ENCODE measurements at places on chromosomes 2 and 18. TPM values are rescaled to one million over a fixed set of nuclear protein-coding genes. Genes with fewer than 3 reads are reported as not detected.

DNA sequence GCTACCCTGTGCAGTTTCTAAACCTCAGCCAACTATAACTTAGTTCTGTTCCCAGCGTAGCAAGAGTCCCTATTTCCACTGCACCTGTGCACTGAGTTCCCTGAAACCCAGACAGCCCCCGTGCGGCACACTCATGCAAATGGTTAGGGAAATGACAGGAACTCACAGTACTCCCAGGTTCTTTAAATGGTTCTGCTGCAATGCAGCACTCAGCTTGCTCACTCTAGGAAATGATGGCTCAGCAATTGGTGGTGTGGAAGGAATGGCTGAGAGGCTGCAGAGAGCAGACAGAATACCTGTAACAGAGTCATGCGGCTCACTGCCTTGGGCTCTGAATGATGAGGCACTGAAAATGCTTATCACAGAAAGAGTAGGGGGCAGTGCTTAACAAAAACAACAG, 143.0 kb downstream of the RAD51AP2 start:
- H3K4me3 ChIP-seq, result no peak overlapping the region
- H3K36me3 ChIP-seq, result no peaks in the 10 kb centered on the region
- no peaks in the 10 kb centered on the region for H3K27me3 ChIP-seq
- H3K27ac ChIP-seq, result no peak overlapping the region
- no peak for DNase-seq

DNA sequence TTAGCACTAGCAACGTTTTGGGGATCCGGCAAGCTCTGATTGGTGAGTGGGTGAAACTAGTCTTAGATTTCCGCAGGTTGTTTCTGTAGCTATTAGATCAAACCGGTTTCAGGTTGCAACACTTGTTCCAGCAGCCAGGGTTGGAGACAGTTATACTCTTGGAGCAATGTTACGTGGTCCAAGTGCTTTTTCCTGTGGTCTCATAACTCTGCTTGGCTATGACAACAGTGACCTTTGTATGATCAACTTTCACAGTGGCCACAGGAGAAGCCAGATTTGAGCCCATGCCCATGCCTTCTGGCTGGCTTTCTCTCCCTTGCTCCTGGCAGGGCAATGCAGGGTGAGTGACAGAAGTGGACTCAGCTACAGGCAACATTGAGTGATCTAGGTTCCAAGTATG, 84.5 kb upstream of the TAF1B start:
- no peaks in the 10 kb centered on the region for H3K36me3 ChIP-seq
- H3K27ac ChIP-seq, result no peak overlapping the region
- peaks cover 3% of the 10 kb centered on the region for H3K4me1 ChIP-seq
- no peak overlapping the region for H3K4me3 ChIP-seq

GRCh38 chr18:6730416-6731221, 1.1 kb downstream of the ARHGAP28 start:
- H3K4me1 ChIP-seq, result no peaks in the 10 kb centered on the region
- H3K27ac ChIP-seq, result peak overlapping the region; percentile 49
- H3K4me3 ChIP-seq, result no peak overlapping the region
- no peak for DNase-seq
- no peaks in the 10 kb centered on the region for H3K27me3 ChIP-seq

Gene TWIST2
- 20.1 TPM for total RNA-seq

GRCh38 chr18:35203067-35203466, 37.8 kb upstream of the ZNF397 start:
- no peak for DNase-seq
- H3K4me1 ChIP-seq, result no peaks in the 10 kb centered on the region
- no peaks in the 10 kb centered on the region for H3K36me3 ChIP-seq
- H3K4me3 ChIP-seq, result no peak overlapping the region
- H3K27me3 ChIP-seq, result no peaks in the 10 kb centered on the region

Gene VWA3B
- not detected for total RNA-seq

DNA sequence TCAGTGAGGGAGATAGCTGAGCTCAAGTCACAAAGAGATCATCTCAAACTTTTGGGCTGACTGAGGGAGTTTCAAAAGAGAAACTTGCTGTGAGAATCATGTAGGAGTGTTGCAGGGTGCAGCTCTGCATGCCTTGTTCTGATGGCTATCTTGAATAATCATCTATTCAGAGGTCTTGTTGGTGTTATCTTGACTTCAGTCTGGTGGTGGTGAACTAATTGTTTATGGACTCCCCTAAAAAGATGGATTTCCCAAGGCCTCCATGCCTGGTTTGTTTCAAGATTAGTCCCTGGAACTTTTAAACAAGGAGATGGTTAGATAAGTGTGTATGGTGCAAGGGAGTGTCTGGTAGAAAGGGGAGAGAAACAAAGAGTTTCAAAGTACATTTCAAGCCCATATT, 29.8 kb downstream of the SLC39A6 start:
- no peak overlapping the region for H3K4me3 ChIP-seq
- no peak for DNase-seq
- H3K36me3 ChIP-seq, result no peaks in the 10 kb centered on the region
- H3K4me1 ChIP-seq, result no peaks in the 10 kb centered on the region

DNA sequence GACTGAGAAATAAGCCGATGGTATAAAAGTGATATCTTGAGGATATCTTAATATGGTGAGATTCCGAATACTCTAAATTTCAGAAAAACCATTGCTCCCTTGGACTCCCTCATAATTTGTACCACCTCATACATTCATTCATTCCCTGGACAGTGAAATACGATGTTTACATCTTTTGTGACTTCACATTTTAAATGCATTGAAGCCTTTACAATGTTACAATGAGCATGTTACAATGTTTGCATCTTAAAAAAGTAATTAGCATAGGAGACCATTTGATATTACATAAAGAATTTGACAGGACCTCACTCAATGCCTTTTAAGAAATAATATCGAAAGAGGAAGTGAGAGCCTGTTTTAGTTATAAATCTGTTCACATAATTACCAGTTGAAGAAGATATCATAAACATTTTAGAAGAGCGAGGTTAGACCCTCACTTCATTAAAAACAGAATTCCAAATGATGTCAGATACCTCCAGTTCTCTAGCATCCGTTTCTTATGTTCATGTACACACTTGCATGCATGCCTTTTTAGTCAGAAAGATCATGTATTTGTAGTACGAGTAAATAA, 372.0 kb downstream of the ARHGAP15 start:
- no peaks in the 10 kb centered on the region for H3K36me3 ChIP-seq
- H3K4me3 ChIP-seq, result no peak overlapping the region
- no peak for DNase-seq
- H3K27me3 ChIP-seq, result no peaks in the 10 kb centered on the region

DNA sequence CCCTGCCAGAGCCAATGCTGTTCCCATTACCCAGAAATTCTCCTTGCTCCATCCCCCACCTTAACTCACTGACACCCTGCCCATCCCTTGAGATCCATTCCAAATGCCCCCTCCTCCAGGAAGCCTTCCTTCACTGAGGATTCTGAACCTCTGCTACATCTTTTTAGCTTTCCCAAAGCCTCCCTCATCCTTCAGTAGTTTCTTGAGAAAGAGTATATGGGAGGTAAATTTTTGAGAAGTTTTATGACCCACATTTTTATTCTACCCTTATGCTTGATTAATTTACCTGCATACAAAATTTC, 93.1 kb downstream of the INHBB start:
- no peaks in the 10 kb centered on the region for H3K36me3 ChIP-seq
- no peak overlapping the region for H3K27ac ChIP-seq
- DNase-seq, result no peak
- no peak overlapping the region for H3K4me3 ChIP-seq

GRCh38 chr2:210515911-210516310, 39.4 kb upstream of the LANCL1 start:
- H3K4me3 ChIP-seq, result no peak overlapping the region
- no peak overlapping the region for H3K27ac ChIP-seq
- peaks cover 6% of the 10 kb centered on the region for H3K4me1 ChIP-seq
- H3K36me3 ChIP-seq, result no peaks in the 10 kb centered on the region
- no peak for DNase-seq

- no peaks in the 10 kb centered on the region for H3K36me3 ChIP-seq
- no peak for DNase-seq
- no peaks in the 10 kb centered on the region for H3K27me3 ChIP-seq
- no peaks in the 10 kb centered on the region for H3K4me1 ChIP-seq
- H3K27ac ChIP-seq, result peak overlapping the region; percentile 2
These were observed 47.2 kb downstream of the VIL1 start for GRCh38 chr2:218465987-218466633.

Gene OTOS
- total RNA-seq, result not detected

Data from Peyer's patch (tissue), 4 donors.